ENCODE measurements at places on chromosomes 3 and 15.

- no peak for DNase-seq
Measured at GRCh38 chr15:99955532-99955931, 222.3 kb upstream of the LYSMD4 start.

DNA sequence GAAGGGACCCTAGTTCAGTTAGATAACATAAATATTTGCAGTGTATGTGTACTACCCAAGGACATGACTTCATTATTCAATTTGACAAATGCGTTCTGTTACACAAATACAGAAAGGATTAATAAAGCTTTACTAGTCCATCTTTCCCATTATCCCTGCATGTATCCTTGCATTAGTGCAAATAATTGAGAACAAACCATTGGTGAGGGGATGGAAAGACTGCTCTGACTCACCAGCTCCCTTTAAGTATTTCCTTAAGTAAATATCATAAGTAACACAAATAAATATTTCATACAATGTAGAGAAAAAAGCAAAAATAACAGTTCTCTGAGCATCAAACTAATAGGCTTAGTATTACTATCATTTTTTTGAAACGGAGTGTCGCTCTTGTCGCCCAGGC lies 1.9 kb upstream of the GPD1L start:
- DNase-seq = no peak

- no peak for DNase-seq
Measured at GRCh38 chr15:25431836-25432561, 6.8 kb downstream of the UBE3A start.

DNA sequence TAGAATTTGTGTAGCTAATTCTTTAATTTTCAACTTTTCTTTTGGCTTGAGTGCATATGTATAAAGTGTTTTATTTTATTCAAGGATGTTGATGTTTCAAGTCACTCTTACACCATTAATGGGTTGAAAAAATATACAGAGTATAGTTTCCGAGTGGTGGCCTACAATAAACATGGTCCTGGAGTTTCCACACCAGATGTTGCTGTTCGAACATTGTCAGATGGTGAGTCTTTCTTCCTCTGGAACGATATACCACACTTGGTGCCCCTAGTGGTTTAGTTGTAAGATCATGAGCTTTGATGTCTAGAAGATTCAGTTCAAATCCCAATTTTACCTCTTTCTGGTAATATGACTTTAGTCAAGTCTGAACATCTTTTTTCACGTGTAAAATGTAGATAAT lies 119.3 kb downstream of the HCN4 start:
- no peak for DNase-seq

GRCh38 chr3:33441225-33441976 lies 1.2 kb upstream of the UBP1 start:
- DNase-seq = no peak

DNA sequence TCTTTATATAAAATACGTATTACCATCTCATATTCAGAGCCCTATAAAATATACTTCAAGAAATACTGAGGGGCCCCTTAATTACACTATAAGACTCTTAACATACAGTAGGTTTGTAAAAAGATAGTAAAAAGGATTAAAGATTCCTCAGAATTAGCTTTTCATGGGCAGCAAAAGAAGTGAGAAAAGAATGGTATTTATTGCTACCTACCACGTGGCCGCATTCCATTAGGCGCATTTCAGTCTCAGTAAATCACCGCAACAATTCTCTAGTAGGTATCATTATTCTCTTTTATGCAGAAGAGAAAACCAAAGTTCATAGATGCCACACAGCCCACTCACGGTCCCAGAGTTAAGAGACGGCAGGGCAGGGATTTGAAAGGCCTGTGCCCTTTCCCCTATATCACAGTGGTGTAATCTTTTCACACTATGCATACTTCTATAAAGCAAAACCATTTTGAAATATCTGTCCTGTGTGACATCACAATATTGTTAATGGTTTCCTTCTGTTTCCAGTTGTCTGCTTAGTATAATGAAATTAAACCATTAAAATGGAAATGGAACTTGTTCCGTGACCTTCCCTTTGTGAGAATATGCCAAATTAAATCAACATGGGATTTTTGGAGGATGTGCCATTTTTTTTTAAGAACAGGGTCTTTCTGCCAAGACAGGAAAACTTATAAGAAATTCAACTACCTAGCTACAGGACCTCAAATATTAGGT lies 1072.2 kb downstream of the FHIT start:
- DNase-seq = no peak

Data from H7 (cell line).